ENCODE measurements at places on chromosomes 4 and X.

DNA sequence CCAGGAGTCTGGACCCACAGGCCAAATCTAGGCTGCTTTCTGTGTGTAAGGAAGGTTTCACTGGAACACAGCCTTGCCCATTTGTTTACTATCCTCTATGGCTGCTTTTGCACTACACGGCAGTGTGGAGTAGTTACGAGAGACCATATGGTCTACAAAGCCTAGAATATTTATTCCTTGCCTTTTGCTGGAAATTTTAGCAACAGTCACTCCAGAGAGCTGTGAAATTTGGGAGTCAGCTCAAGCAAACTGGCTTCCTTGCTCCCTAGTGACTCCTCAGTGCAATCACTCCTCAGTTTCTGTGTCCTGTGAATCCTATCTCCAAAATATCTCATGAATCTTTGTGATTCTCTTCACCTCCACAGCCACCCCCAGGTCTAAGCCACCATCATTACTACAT lies 99.0 kb upstream of the CPEB2 start:
- no peak overlapping the region for H3K27ac ChIP-seq
- H3K36me3 ChIP-seq: no peaks in the 10 kb centered on the region
- no peak overlapping the region for H3K4me3 ChIP-seq
- H3K4me1 ChIP-seq: no peaks in the 10 kb centered on the region
- no peaks in the 10 kb centered on the region for H3K27me3 ChIP-seq
- no peak for DNase-seq

DNA sequence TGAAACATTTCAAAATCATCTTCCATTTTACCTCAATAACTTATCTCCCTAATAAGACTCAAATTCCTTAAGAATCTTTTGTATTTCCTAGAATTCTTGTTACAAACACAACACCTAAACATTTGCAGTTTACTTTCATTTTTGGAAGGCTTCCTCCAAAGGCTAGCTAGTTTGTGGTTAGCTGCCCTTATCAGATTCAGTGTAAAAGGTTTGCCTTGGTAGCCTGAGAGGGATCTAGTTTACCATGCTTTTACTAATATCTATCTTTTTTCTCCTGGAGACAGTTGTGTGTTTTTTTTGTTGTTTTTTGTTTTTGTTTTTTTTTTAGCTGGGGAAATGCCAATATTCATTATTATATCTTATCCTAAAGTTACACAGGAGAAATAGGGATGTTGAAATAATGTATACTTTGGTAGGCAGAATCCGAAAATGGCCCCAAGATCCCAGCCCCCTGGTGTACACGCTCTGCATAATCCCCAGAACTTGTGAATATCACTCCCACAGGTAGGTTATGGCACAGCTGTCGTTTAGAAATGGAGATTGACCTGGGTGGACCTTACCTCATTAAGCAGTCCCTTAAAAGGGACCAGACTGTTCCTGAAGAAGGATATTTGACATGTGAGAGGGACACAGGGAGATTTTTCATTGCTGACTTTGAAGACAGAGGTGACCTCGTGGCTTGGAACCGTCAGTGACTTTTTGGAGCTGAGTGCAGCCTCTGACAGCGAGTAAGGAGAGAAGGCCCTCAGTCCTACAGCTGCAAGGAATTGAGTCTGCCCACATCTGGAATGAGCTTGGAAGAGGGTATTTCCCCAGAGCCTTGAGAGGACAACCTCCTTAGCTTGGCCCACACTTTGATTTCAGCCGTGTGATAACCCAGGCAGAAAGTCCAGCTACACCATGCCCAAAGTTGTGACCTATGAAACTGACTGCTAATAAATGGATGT lies 33.4 kb downstream of the SEPTIN11 start:
- peaks cover 4% of the 10 kb centered on the region for H3K4me1 ChIP-seq
- H3K36me3 ChIP-seq: no peaks in the 10 kb centered on the region
- no peaks in the 10 kb centered on the region for H3K27me3 ChIP-seq
- no peak overlapping the region for H3K4me3 ChIP-seq
- no peak for DNase-seq

GRCh38 chrX:17030580-17031270 lies 84.3 kb downstream of the REPS2 start:
- no peak overlapping the region for H3K27ac ChIP-seq
- H3K4me1 ChIP-seq: no peaks in the 10 kb centered on the region
- H3K36me3 ChIP-seq: no peaks in the 10 kb centered on the region
- H3K27me3 ChIP-seq: no peaks in the 10 kb centered on the region

DNA sequence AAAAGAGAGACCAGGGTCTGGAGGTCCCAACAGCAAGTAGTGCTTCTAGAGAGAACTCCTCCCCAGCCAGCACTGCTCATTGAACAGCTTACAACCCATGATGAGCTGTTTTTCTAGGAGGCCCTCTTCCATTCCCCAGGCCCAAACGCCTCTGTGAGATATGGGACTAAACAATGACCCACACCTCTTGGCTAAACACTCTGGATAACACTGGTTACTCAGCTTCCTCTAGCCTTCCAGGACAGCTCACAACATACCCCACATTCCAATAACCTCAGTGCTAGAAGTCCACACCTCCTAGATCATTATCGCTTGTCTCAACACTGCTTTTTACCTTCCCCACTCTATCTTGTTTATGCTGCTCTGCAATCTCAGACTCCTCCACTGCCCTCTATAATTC lies 35.4 kb upstream of the PGRMC2 start:
- no peak overlapping the region for H3K27ac ChIP-seq
- H3K36me3 ChIP-seq: no peaks in the 10 kb centered on the region
- H3K27me3 ChIP-seq: no peaks in the 10 kb centered on the region
- H3K4me3 ChIP-seq: no peak overlapping the region

GRCh38 chrX:154988719-154989118 lies 33.8 kb downstream of the F8 start:
- DNase-seq: no peak
- H3K4me3 ChIP-seq: no peak overlapping the region
- no peak overlapping the region for H3K27ac ChIP-seq
- no peaks in the 10 kb centered on the region for H3K27me3 ChIP-seq

DNA sequence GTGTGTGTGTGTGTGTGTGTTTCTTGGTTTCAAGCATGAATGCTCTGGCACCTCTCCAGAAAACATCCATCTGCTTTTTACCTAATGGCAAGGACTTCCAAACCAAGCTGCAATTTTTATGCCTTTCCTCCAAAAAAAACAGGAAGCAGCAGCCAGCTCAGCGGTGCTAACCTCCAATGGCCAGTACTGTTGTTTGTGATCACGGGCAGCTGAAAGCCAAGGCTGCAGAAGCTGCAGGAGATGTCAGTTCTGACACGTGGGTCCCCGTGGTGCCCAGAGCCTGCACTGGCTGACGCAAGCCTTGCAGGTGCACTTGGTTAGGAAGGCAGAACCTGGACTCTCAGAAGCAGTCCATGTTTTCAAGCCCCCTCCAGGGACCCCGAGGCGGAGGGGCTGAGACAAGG lies 313.6 kb upstream of the DDX53 start:
- no peak for DNase-seq
- H3K4me3 ChIP-seq: no peak overlapping the region
- no peaks in the 10 kb centered on the region for H3K27me3 ChIP-seq
- H3K4me1 ChIP-seq: no peaks in the 10 kb centered on the region
- no peaks in the 10 kb centered on the region for H3K36me3 ChIP-seq

DNA sequence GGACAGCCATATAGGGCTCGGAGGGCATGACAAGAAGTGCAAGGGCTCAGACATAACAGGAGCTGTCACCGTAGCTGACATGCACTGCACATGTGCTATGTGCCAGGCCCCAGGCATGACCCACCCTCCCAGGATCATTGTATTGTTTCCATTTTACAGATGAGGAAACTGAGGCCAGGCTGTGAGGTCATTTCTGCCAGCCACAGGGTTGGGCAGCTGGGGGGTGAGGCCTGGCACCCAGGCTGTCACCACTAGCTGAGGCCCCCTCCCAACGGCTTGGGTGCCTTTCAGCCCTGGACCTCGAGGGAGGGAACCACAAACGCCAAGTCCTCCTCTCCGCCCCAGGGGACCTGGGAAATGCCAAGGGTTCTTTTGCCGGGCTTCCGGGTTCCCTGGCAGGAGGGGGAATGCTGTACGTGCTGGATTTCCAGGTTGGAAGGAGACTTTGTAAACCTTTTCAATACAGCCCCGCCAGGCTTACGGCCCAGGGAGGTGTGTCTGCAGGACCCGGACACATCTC lies 12.6 kb downstream of the TREX2 start:
- H3K4me1 ChIP-seq: no peaks in the 10 kb centered on the region
- peaks cover 50% of the 10 kb centered on the region for H3K27me3 ChIP-seq

GRCh38 chr4:186216465-186217024 lies 10.8 kb upstream of the KLKB1 start:
- H3K4me1 ChIP-seq: no peaks in the 10 kb centered on the region
- H3K4me3 ChIP-seq: no peak overlapping the region
- H3K27me3 ChIP-seq: no peaks in the 10 kb centered on the region
- DNase-seq: no peak
- no peak overlapping the region for H3K27ac ChIP-seq

- no peaks in the 10 kb centered on the region for H3K4me1 ChIP-seq
- H3K27ac ChIP-seq: no peak overlapping the region
- H3K4me3 ChIP-seq: no peak overlapping the region
- no peaks in the 10 kb centered on the region for H3K27me3 ChIP-seq
- H3K36me3 ChIP-seq: no peaks in the 10 kb centered on the region
Measured at GRCh38 chr4:147927377-147928137, 195.7 kb downstream of the ARHGAP10 start.

- H3K36me3 ChIP-seq: peaks cover 4% of the 10 kb centered on the region
- H3K27ac ChIP-seq: no peak overlapping the region
- DNase-seq: no peak
- H3K4me3 ChIP-seq: no peak overlapping the region
- no peaks in the 10 kb centered on the region for H3K27me3 ChIP-seq
- no peaks in the 10 kb centered on the region for H3K4me1 ChIP-seq
Measured at GRCh38 chr4:15547392-15547791, 77.7 kb downstream of the CC2D2A start.

- H3K27ac ChIP-seq: no peak overlapping the region
- H3K4me1 ChIP-seq: no peaks in the 10 kb centered on the region
- no peaks in the 10 kb centered on the region for H3K27me3 ChIP-seq
- no peak for DNase-seq
- no peaks in the 10 kb centered on the region for H3K36me3 ChIP-seq
Measured at GRCh38 chrX:63809173-63809572, 24.2 kb upstream of the ARHGEF9 start.

DNA sequence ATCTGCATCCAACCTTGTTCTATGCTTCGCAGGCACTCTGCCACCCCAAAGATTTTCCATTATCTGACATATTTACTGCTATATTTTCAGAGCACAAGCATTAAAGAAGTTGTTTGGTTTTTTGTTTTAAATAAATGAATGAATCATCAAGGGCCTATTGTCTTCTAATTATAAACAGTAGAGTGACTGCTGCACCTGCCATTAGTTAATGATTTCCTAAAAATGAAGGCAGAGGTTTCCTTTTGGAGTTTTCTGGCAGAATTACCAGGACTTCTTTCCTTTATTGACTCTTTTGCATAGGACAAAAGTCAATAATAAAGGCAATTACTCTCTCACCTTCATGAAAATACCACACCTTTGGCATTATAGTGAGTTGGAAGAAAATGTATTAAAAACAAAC lies 238.1 kb downstream of the INPP4B start:
- no peak overlapping the region for H3K4me3 ChIP-seq
- H3K27me3 ChIP-seq: no peaks in the 10 kb centered on the region
- no peak for DNase-seq
- H3K4me1 ChIP-seq: no peaks in the 10 kb centered on the region
- no peaks in the 10 kb centered on the region for H3K36me3 ChIP-seq

DNA sequence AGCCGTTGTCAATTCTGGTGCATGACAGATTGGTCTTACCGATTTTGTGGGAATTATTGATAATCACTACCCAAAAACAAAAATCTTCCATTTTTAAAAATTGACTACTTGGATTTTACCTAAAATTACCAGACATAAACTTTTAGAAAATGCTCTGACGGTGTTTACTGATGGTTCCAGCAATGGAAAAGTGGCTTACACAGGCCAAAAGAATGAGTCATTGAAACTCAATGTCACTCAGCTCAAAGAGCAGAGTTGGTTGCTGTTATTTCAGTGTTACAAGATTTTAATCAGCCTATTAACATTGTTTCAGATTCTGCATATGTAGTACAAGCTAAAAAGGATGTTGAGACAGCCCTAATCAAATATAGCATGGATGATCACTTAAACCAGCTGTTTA lies 23.0 kb upstream of the UGT2B17 start:
- H3K27me3 ChIP-seq: no peaks in the 10 kb centered on the region
- H3K4me3 ChIP-seq: no peak overlapping the region
- DNase-seq: no peak
- no peaks in the 10 kb centered on the region for H3K4me1 ChIP-seq
- no peaks in the 10 kb centered on the region for H3K36me3 ChIP-seq
- no peak overlapping the region for H3K27ac ChIP-seq

DNA sequence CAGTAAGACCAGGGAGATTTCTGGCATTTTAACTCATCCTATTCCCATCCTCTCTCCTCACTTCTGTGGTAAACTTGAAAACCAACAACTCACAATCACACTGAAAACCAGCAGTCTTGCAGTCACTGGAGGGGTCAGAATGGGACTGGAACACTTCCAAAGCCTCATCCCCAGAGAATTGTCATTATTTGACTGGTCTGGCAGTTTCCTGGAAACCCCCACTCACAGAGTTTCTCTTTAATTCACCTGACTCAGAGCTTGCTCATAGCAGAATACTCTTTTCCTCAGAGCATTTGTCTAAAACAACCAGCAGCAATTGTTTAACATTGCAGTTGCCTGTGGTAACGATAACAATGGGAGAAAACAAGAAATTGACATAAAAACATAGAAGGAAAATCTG lies 7.3 kb upstream of the RAB9B start:
- H3K36me3 ChIP-seq: no peaks in the 10 kb centered on the region
- H3K27me3 ChIP-seq: peaks cover 30% of the 10 kb centered on the region
- H3K27ac ChIP-seq: no peak overlapping the region
- no peak for DNase-seq
